ENCODE measurements at places on chromosomes 4 and X. TPM values are rescaled to one million over a fixed set of nuclear protein-coding genes. Genes with fewer than 3 reads are reported as not detected.

The RNF128 gene
- not detected for total RNA-seq

GRCh38 chr4:113106108-113106507 lies 56.7 kb downstream of the ANK2 start:
- DNase-seq, result no peak

The SSX4 gene
- not detected for total RNA-seq

DNA sequence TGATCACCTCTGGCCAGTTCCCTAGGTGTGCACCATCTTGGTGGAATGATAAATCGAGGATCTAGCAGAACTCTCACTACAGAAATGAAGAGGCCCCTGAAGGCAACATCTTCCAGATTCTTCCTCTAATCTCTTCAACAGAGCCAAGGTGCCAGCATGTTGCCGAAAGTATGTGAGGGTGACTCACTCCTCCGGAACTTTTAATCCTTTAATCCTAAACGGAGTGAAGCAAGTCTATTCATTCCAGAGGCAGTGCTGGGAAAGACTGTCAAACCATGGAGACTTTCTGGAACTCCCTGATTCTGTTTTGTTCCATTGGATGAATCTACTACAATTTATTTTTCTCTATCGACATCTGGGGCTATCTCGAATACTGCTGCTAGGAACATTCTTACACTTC lies 68.7 kb downstream of the SUPT20HL2 start:
- no peak for DNase-seq

DNA sequence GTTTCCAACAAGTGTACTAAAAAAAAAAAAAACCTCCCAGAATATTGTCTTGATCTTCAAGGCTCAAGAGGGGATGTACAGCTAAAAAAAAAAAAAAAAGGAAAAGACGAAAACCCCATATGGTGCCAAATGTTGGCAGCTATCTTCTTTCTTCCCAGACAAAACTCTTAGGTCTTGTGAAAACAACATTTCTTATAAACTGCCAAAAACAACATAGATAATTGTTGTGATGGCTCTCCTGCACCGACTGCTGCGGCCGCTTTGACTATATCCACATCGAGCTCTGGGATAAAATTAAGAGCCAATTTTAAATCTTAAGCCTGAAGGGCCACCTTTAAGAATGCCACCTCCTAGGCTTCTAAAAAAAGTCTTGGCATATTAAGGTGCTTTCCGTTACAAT lies 23.5 kb downstream of the PDGFC start:
- no peak for DNase-seq

The FTSJ1 gene
- total RNA-seq, result 107 TPM

GRCh38 chrX:132924426-132924825 lies 34.0 kb downstream of the HS6ST2 start:
- no peak for DNase-seq

The CTSO gene
- total RNA-seq, result 4.1 TPM

DNA sequence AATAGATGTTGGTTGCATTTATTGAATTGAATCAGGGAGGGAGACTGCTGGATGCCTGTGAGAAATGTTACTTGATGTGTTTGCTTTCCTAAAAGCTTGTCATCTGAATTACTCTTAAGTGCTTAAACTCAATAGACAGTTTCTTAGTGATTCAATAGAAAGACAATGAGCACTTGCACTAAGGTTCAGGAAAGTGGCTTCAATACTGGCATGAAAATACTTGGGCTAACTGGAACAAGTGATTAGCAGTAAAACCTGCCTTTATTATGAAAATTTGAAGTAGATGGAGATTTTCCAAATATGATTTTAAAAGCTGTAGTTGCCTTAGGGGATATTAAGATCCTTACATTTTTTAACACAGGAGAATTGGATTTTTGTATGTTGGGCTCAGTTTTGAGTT lies 123.3 kb downstream of the RNF150 start:
- no peak for DNase-seq

- DNase-seq, result no peak
These were observed 8.6 kb downstream of the GPM6B start for GRCh38 chrX:13808293-13808692.

DNA sequence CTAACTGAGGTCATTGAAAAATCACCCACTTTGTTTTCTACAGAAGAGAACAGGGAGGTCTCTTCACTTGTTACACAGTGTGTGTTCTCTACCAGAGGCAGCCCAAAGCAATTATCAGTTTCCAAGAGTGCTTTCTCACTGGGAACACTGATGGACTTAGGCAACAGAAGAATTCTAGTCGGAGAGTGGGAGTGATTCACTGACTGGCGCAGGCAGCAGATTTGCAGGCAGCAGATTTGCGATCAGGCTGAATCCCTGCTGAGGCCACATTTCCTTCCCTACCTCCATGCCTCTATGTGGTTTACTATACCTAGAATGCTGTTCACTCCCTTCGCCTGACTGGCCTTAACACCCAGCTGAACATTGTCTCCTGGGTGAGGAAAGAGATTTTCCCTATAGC lies 6.6 kb downstream of the OCIAD2 start:
- DNase-seq, result no peak

The RRAGB gene
- 6.8 TPM for total RNA-seq

The PNMA6A gene
- 1.7 TPM for total RNA-seq

DNA sequence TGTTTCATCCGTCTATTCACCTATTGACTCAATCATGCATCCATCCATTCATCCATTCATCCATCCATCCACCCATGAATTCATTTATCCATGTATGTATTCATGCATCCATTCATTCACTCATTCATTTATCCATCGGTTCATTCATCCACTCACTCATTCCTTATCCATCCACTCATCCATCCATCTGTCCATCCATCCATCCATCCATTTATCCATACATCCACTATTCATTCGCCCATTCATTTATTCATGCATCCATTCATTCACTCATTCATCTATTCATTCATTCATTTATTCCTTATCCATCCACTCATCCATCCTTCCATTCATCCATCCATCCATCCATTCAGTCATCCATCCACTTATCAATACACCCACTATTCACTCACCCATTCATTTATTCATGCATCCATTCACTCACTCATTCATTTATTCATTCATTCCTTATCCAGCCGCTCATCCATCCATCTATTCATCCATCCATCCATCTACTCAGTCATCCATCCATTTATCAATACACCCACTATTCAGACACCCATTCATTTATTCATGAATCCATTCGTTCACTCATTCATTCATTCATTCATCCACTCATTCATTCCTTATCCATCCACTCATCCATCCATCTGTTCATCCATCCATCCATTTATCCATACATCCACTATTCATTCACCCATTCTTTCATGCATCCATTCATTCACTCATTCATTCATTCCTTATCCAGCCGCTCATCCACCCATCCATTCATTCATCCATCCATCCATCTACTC lies 11.2 kb downstream of the P2RY8 start:
- no peak for DNase-seq

DNA sequence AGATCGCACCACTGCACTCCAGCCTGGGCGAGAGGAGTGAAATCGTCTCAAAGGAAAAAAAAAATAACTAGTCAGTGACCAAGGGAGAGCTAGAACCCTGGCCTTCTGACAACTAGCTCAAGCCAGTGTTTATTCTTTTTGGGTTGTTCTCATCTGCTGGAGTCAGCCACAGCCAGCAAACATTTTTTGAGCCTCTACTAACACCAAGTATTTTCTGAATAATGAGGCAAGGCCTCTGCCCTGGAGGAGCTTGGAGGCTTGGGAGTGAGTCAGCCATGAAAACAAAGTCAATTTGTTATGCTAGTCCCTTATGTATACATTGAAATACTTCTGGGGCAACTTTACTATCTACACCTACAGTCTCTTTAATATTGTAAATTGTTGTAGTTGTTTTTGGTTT lies 46.5 kb downstream of the TMA16 start:
- no peak for DNase-seq

GRCh38 chr4:52051615-52052474 lies 741 bp downstream of the SPATA18 start:
- DNase-seq, result no peak

DNA sequence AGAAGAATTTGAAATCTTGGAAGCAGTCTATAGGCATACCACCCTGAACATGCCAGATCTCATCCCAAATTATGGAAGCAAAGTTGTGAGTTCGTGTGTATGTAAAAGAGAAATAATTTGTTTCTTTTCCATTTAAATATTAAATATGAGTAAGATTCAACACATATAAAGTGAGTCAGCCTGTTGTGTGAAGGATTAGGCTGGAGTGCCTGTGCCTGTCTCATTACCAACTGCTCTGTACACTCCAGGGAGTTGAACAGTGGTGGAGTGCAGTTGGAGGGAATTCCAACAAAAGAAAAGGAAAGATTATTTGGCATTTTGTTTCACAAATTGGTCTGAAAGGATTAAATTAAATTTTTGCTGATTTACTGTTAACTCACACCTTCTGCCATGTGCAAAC lies 435.6 kb downstream of the FAT4 start:
- no peak for DNase-seq

DNA sequence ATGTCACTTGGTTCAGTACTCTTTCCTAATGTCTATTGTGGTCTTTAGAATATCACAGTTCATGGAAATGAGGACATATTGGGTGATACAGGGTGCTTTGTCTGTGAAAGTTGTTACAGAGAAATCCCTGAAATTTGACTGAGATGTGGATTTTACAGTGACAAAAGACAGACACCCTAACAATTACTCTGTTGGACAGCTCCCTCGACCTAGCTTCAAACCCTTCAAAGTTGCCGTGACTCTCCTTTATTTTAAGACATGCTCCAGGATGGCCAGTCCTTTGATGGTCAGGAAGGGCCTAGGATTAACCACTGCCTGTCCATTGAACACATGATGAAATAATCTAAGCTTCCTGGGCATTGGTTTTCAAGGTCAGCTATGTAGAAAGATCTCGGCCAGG lies 4.0 kb downstream of the DCX start:
- DNase-seq, result no peak

DNA sequence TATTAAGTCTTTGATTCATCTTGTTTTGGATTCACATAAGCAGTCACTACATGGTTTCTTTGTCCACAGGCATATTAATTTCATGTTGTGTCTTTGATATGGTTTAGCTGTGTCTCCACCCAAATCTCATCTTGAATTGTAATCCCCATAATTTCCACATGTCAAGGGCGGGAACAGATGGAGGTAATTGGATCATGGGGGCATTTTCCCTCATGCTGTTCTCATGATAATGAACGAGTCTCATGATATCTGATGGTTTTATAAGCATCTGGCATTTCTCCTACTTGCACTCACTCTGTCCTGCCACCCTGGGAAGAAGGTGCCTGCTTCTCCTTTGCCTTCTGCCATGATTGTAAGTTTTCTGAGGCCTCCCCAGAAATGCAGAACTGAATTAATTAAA lies 1811.2 kb upstream of the PCDH10 start:
- no peak for DNase-seq

The CCDC120 gene
- total RNA-seq, result 5.1 TPM

- no peak for DNase-seq
These were observed 108.0 kb downstream of the CPZ start for GRCh38 chr4:8700531-8700930.

Data from CD8-positive, alpha-beta memory T cell (primary cell).